ENCODE measurements at places on chromosomes 7 and 10.

- no peak for DNase-seq
Observed at GRCh38 chr7:26153823-26154783, 2.1 kb downstream of the NFE2L3 start.

- no peak for DNase-seq
Observed at GRCh38 chr10:44724415-44725174, 186.5 kb upstream of the TMEM72 start.

DNA sequence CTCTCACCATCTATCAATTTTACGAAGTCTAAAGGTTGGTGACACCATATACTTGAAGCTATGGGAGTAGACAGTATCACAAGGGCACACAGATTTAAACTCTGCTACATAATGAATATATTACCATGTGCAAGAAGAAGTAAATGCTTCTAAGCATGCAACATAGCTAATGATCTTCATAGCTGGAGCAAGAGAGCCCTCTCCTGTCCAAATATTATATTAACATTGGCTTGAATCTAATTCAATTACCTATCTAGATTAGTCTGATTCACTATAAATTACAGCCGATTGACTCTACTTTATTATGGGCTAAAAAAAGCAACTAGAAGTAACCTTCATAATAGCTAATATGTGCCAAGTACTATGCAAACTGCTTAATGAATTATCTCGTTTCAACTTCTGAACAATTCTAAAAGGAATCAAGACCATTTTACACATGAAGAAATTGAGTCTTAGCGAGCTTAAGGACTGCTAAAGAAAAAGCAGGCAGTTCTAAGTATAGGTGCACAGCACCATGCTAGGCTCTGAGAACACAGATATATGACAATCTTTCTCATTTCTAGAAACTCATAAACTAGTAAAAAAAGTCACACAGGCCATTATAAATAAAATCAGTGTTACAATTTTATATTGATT, 21.9 kb downstream of the FRA10AC1 start:
- DNase-seq: no peak

DNA sequence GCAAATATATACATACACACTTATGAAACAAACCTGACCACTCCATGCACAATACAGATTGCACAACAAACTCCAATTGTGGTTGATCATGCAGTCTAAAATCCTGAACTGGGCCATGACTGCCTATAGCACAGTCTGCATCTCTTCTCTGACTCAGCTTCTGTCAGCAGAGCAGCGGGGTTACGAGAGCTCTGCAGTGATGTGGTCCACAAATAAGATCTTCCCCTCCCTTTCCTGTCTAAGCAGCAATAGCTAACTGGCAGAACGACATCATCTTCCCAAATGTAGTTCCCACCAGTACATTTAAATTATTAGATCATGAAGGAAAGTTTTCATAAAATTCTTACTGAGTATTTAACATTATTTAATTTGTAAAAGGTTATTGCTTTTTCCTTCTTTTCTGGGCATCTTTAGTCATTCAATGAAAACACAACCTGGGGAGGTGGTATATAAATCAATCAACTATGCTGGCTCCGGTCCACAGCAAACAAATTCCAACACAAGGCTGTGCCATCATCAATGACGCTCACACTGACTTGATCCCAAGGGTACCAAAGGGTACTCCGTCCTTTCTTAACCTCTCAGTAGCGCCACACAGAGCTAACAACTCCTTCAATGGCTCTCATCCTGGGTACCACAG, 17.1 kb downstream of the ARHGAP21 start:
- no peak for DNase-seq

DNA sequence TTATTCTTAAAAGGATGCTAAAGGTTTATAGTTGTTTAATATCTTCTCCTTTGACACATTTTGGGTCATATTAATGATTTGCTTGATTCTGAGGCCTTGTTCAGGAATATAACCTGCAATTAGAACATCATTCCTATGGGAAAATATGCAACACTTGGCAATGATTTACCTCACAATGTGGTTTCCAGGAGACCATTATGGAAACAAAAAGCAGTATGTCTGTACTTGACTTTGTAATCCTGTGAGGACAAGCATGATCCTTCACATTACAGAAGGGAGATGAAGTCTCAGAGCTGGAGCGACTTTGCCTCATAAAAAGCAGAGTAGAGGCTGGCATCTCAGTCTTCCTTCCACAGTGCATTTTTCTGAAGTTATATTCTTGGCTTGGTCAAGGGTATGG, 57.0 kb upstream of the CDCA7L start:
- DNase-seq: no peak

DNA sequence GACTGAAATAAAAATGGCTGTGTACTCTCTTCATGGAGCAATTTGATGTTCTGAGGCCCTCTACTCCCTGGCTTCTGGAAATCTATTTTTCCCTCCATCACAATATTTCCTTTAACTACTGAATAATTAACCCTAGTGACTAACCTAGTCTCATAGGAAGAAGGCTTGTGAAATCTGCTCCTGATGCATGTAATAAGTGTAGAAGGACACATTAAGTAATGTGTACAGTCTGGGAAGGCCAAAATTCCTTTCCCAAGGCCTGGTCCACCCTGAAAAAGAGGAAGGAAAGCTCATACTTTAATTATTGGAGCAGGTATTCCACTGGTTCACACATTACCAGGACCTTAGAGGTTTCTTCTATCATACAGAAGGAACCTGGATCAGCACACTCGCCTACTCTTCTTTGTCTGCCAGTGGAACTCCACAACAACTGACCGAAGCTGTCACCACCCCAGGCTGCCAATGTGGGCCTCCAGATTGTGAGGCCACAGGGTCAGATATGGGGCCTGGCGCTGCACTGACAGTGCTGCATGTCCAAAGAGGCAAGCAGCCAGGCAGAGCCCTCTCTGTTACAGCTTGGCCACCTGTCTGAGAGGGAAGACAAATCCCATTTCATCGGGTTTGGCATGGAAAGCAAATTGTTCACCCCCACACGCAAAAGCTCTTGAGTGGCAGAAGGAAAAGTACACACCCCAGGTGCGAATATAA, 54.4 kb upstream of the FAM133B start:
- DNase-seq: no peak

DNA sequence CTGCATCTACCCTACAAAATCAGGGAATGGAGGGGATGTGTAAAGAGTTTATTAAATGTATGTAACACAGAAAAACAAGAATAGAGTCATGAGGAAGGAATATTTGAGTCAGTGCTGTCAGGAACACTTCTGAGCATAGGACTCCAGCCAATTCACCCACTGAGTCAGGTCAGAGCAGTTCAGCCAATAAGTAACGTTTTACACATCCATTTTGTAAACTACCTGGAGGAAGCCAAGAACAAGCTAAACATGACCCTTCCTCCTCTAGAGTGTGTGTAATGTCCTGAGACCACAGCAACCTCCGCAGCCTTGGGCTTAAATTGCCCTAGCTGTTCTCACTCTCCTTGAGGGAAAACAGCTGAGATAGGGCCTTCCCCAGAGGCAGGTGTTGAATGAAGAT, 691.5 kb upstream of the LRRN3 start:
- no peak for DNase-seq

DNA sequence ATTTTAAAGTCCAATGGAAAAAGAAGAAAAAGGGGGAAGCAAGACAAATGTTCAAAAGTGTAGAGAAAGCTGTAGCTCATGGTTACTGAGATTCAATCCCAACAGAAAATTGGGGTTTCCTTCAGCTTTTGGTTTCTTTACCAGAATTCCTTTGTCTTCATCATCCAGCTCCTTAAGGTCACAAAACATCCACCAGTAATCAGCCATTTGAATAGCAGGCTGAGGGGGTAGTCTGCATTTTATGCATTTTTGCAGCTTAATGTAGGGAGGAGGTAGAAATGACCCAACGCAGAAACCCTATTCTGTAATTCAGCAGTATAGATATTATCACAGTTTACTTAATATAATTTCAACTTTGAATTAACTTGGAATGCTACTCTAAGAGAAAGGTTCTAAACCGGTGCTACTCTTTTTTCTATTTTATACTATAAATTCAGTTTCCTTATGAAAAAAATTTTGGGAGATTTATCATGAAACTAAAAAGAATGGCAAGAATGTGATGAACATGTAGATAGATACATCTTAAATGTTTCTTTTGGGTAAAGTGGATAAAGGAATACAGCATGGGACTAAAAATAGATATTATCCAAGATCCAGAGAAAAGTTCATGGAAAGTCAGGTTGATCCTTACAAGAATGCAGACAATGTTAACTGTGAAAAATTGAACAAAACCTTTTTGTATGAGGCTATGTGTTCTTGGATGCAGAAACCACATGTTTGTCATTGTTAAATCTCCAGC, 596.9 kb downstream of the PHTF2 start:
- DNase-seq: no peak

DNA sequence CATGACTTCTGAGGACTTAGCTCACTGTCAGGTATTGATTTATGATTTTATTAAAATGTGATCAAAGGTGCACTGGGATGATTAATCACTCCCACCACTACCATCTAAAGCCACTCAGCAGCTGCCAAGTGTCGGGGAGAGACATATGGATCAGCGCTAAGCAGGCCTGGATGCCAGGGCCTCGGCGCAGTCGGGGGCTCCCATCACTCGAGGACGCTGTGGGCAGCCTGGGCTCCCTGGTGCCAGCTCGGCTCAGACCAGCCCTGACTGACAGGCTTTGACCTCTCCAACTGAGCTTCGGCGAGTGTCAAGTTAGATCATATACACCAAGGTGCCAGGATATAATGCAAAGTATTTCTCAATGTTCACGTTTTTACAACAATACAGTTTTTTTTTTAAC, 267.7 kb downstream of the ACTR3B start:
- DNase-seq: no peak

- no peak for DNase-seq
Observed at GRCh38 chr10:61592581-61592980, 70.1 kb upstream of the CABCOCO1 start.

GRCh38 chr10:84537447-84537931, 209.1 kb downstream of the CCSER2 start:
- DNase-seq: no peak

Data from stimulated activated CD8-positive, alpha-beta memory T cell treated with anti-CD3 and anti-CD28 coated beads, Interleukin-4, amount 100 ng/mL, for 24 hours (primary cell).